ENCODE measurements at places on chromosomes 5 and 9.

GRCh38 chr5:175328176-175328575, 115.8 kb downstream of the DRD1 start:
- no peak for DNase-seq
- no peaks in the 10 kb centered on the region for H3K4me1 ChIP-seq
- peaks cover 3% of the 10 kb centered on the region for H3K36me3 ChIP-seq
- no peak overlapping the region for H3K27ac ChIP-seq

DNA sequence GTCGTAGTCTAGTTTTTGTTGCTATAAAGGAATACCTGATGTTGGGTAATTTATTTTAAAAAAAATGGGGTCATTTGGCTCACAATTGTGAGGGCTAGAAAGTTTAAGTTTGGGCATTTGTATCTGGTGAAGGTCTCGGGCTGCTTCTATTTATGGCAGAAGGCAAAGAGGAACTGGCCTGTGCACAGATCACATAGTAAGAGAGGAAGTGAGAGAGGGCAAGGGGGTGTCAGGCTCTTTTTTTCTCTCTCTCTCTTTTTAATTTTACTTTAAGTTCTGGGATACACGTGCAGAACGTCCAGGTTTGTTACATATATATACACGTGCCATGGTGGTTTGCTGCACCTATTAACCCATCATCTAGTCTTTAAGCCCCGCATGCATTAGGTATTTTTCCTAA, 453.3 kb downstream of the DIRAS2 start:
- peaks cover 37% of the 10 kb centered on the region for H3K27me3 ChIP-seq
- no peak overlapping the region for H3K27ac ChIP-seq
- H3K36me3 ChIP-seq = no peaks in the 10 kb centered on the region
- no peaks in the 10 kb centered on the region for H3K4me1 ChIP-seq
- no peak overlapping the region for H3K4me3 ChIP-seq

GRCh38 chr5:38208782-38209378, 49.5 kb upstream of the EGFLAM start:
- peaks cover 6% of the 10 kb centered on the region for H3K27me3 ChIP-seq
- no peak overlapping the region for H3K4me3 ChIP-seq
- no peaks in the 10 kb centered on the region for H3K4me1 ChIP-seq
- no peaks in the 10 kb centered on the region for H3K36me3 ChIP-seq

DNA sequence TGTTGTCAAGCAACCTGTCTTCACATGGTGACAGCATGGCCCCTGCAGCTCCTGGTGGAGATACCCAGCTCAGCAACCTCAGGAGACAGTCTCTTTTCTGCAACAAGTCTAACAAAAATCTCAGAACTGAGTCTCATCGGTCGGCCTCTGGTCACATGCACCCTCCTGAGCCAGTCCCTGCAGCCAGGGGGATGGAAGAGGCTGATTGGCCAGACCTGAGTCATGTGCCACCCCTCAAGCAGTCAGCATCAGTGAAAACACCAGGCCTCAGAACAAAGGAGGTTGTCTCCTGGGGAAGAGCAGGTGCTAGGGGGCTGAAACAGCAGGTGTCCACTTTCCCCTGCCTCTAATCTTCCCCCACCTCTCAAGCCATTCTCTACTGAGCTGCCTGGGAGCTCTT, 54.4 kb downstream of the SMIM23 start:
- no peaks in the 10 kb centered on the region for H3K27me3 ChIP-seq
- H3K4me1 ChIP-seq = peaks cover 2% of the 10 kb centered on the region
- H3K36me3 ChIP-seq = peaks cover 3% of the 10 kb centered on the region
- no peak for DNase-seq
- H3K4me3 ChIP-seq = no peak overlapping the region

DNA sequence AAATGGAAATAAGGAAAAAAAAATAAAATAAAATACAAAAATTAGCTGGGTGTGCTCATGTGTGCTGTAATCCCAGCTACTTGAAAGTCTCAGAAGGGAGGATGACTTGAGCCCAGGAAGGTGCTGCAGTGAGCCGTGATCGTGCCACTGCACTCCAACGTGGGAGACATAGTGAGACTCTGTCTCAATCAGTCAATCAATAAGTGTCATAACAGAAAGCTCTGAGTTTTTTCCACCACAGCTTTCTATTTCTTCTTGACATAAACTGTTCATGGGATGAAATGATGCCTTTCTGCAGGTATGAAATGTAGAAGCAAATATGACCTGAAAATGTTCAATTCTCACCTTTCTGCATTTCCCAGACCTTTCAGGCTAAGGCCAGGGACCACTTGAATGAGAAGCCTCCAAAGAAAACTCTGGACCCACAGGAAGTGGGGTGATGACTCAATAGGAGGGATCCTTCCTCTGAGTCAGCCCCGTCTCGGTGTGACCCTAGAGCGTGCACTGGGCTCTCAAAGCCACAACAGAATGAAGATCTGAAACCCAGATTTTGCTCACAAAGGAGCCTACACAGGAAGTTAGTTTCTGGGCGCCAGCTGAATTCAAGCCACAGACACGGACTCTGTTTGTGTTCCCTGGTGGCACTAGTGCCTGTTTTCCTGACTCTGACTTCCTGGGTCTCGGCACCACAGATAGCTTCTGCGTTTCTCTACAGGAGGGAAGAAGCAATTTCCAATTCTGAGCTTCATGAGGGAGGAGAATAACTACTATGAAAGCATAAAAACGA, 62.0 kb downstream of the ANKH start:
- H3K4me1 ChIP-seq = peaks cover 48% of the 10 kb centered on the region
- H3K36me3 ChIP-seq = peaks cover 3% of the 10 kb centered on the region
- no peaks in the 10 kb centered on the region for H3K27me3 ChIP-seq
- DNase-seq = peak; percentile 40

GRCh38 chr5:180467028-180467975, 26.9 kb upstream of the CNOT6 start:
- peaks cover 58% of the 10 kb centered on the region for H3K27me3 ChIP-seq
- H3K36me3 ChIP-seq = no peaks in the 10 kb centered on the region
- no peak overlapping the region for H3K4me3 ChIP-seq
- no peak for DNase-seq
- H3K4me1 ChIP-seq = no peaks in the 10 kb centered on the region

DNA sequence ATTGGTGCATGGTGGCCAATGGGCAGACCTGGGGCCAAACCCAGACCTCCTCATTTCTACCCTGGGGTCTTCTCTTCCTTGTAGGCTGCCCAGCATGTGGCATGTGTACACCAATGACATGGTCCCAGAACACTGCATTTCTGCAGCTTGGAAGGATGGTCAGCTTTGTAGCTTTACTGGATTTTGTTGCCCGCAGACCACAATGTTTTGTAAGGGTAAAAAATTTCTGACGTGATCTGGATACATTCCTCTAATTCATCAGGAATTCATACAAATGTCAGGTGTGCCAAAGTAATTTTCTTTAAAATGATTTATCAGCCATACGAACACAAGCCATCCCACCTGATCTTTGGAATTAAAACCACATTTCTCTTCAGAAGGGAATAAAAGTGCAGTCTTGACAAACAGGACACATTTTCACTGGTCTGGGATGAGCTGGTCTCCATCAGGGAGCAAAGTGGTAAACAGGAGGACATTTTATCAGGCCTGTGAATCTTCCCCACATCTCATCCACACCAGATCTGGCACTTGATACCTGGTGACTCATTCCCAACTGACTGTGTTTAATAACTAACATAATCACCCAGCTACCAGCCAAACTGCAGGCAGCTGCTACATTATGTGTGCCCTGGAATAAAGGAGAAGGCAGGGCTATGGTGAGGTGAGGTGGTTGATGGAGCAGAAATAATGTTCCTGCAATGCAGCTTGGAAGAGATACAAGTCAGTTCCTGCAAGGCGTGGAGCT, 103.9 kb downstream of the SPOCK1 start:
- peaks cover 8% of the 10 kb centered on the region for H3K27me3 ChIP-seq
- no peak overlapping the region for H3K27ac ChIP-seq
- no peaks in the 10 kb centered on the region for H3K4me1 ChIP-seq
- no peak overlapping the region for H3K4me3 ChIP-seq
- no peaks in the 10 kb centered on the region for H3K36me3 ChIP-seq

- peaks cover 7% of the 10 kb centered on the region for H3K36me3 ChIP-seq
- H3K27me3 ChIP-seq = peaks cover 45% of the 10 kb centered on the region
- peaks cover 3% of the 10 kb centered on the region for H3K4me1 ChIP-seq
- DNase-seq = no peak
Observed at GRCh38 chr9:91942201-91942600, 7.8 kb downstream of the ROR2 start.

- H3K27me3 ChIP-seq = no peaks in the 10 kb centered on the region
- peaks cover 87% of the 10 kb centered on the region for H3K4me1 ChIP-seq
- peak overlapping the region; percentile 62 for H3K4me3 ChIP-seq
- H3K27ac ChIP-seq = peak overlapping the region; percentile 91
- DNase-seq = no peak
Observed at GRCh38 chr5:148841519-148841918, 15.1 kb downstream of the ADRB2 start.

DNA sequence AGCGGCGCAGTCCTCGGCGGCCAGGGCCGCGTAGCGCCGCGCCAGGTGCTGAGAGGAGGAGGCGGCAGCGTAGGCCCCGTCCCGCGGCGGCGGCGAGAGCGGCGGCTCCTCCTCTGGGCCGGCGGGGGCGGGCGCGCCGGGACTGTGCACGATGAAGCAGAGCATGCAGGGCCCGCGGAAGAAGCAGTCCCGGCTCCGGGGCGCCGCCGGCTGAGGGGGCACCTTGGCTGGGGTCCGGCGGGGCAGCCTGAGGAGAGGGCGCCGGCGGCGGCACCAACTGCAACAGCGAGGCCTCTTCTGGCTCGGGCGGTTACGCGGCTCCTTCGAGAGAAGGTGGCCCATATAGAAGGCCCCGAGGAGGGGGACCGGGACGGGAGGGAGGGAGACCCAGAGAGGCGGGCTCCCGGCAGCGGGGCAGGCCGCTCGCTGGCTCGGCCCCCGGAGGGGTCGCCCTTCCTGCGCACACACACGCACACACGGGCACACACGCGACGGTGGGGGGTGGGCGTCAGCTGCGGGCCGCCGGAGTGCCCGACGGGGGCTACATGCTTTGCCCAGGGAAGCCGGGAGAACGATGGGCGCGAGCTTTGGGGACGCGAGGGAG, 446 bp downstream of the FBXL17 start:
- peak overlapping the region; percentile 90 for H3K27ac ChIP-seq
- H3K4me3 ChIP-seq = peak overlapping the region; percentile 74
- DNase-seq = peak; percentile 78
- H3K36me3 ChIP-seq = peaks cover 26% of the 10 kb centered on the region
- no peaks in the 10 kb centered on the region for H3K27me3 ChIP-seq
- peaks cover 23% of the 10 kb centered on the region for H3K4me1 ChIP-seq

- H3K4me1 ChIP-seq = peaks cover 22% of the 10 kb centered on the region
- peak overlapping the region; percentile 76 for H3K4me3 ChIP-seq
Observed at GRCh38 chr9:128818839-128819715, 777 bp downstream of the ENDOG start.

- H3K27me3 ChIP-seq = peaks cover 45% of the 10 kb centered on the region
- no peaks in the 10 kb centered on the region for H3K4me1 ChIP-seq
- no peak overlapping the region for H3K4me3 ChIP-seq
- H3K27ac ChIP-seq = no peak overlapping the region
Observed at GRCh38 chr9:86856259-86856658, 91.0 kb downstream of the GAS1 start.

DNA sequence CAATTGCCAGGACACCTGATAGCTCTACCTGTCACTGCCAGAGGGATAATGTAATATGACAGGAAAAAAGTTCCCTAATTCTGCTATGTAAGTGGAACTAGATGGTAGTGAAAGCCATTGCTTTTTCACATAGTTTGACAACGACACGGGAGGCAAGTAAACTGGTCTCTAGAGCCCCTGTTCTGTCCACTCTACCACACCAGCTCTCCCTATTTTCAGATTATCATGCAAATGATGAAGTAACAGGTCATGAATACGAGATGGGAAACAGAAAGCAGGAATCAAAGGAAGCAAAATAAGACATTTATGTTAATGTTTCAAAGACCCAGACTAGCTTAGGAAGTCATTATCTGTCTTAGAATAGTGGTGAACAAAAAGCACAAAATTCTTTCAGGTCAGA, 56.2 kb downstream of the TAF11L14 start:
- DNase-seq = no peak
- H3K27ac ChIP-seq = no peak overlapping the region
- H3K4me3 ChIP-seq = no peak overlapping the region
- no peaks in the 10 kb centered on the region for H3K36me3 ChIP-seq

- H3K4me3 ChIP-seq = no peak overlapping the region
- peaks cover 20% of the 10 kb centered on the region for H3K27me3 ChIP-seq
- no peak for DNase-seq
- H3K36me3 ChIP-seq = no peaks in the 10 kb centered on the region
Observed at GRCh38 chr9:87381050-87381711, 116.5 kb upstream of the DAPK1 start.

DNA sequence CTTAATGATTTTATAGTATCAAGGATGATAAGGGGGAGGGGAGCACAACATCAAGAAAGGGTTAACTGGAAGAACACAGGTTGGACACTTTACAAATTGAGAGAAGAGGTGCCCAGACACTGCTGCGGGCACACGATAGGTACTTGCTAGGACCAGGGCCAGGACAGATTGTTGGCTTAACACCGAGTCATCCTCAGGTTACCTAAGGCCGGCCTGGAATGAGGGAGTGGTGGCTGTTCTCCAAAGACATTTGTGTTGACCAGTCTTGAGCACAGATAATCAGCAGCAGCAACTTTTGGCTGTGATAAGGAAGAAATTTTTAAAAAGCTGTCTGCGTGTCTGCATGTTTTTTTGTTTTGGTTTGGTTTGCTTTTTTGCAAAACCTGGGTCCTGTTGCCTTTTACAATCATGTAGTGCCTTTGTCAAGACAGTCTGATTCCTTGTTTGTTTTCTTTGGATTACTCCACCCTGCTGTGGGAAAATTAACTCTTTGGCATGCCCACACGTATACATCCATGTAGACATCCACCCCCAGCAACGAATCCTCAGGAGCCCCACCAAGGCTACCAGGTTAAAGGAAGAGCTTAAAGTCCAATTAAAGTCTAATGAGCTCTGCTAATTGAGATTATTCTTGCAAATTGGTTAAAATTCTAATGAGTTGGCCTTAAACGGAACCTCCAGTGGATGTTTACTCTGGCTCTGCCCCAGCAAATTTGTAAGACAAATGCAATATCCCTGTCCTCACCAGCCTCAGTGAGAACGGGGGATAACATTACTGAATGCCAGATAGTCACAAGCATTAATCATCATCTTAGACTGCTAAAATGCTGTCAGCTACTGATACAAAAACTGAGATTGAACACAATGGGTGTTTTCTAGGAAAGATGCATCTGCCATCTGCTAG, 382.3 kb downstream of the ACTL7B start:
- no peak for DNase-seq
- H3K27me3 ChIP-seq = no peaks in the 10 kb centered on the region
- no peak overlapping the region for H3K27ac ChIP-seq
- no peaks in the 10 kb centered on the region for H3K4me1 ChIP-seq
- no peak overlapping the region for H3K4me3 ChIP-seq
- H3K36me3 ChIP-seq = no peaks in the 10 kb centered on the region
